ENCODE measurements at places on chromosomes 5 and 9.
A peak's percentile ranks its signal among the peaks of the same experiment; 100 is the strongest.

DNA sequence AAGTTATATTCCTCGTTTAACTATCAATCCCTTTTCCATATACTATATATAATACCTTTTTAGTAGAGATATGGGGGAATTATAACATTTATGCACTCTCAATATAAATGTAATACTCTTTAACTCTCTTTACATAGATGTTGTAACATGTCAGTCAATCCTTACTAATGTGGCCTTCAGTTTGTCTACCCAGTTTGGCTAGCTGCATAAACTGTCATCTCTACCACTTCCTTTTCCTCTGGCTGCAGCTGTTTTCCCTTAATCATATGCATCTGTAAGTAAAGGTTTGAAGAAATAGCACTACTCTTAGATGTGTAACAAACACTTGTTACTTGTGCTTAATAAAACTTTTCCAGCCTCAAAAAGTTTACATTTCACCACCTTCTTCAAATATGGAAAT, 13.4 kb downstream of the ABHD17B start:
- DNase-seq, result no peak

- DNase-seq, result peak; percentile 32
Observed at GRCh38 chr5:72584466-72584865, 77.3 kb upstream of the ZNF366 start.

- peak; percentile 50 for DNase-seq
Observed at GRCh38 chr5:10333154-10334006, 20.1 kb upstream of the MARCHF6 start.

DNA sequence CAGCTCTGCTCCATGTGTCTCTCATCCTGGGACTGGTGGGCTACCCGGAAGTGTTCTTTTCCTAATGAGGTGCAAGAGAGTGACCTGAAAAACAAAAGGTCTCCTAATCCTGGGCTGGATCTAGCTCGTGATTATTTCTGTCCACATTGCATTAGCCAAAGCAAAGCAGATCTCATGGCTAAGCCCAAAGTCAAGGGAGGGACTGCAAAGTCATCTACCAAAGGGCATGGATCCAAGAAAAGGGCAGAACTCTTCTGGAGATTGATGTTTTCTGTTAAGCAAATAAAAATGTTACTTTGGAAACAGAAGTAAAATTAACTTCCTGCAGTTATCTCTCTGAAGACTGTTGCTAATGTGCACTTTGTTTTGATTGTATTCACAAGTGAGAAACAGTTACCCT, 225.2 kb downstream of the CFAP90 start:
- DNase-seq, result no peak

- no peak for DNase-seq
Observed at GRCh38 chr5:113044776-113045465, 68.3 kb downstream of the DCP2 start.

GRCh38 chr5:1177826-1178528, 23.4 kb upstream of the SLC6A19 start:
- DNase-seq, result no peak

DNA sequence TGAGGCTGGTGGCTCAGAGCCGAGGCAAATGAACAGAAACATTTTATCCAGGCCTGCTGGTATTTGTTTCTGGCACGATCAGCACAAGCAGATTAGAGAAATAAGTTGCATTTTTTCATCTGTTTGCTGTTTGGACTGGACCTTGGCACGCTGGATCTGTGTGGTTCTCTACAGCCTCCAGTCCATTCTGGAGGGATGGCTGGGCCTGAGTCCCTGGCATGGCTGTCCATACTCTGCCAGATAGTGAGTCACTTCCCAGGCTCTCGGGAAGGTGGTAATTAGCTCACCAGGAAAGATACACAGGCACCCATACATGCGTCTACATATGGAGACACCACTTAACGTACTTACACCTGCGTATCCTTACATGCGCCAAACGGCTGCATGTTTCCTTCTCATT, 78.6 kb downstream of the SPRY4 start:
- DNase-seq, result peak; percentile 85

GRCh38 chr9:122106576-122106975, 13.5 kb upstream of the TTLL11 start:
- peak; percentile 26 for DNase-seq

DNA sequence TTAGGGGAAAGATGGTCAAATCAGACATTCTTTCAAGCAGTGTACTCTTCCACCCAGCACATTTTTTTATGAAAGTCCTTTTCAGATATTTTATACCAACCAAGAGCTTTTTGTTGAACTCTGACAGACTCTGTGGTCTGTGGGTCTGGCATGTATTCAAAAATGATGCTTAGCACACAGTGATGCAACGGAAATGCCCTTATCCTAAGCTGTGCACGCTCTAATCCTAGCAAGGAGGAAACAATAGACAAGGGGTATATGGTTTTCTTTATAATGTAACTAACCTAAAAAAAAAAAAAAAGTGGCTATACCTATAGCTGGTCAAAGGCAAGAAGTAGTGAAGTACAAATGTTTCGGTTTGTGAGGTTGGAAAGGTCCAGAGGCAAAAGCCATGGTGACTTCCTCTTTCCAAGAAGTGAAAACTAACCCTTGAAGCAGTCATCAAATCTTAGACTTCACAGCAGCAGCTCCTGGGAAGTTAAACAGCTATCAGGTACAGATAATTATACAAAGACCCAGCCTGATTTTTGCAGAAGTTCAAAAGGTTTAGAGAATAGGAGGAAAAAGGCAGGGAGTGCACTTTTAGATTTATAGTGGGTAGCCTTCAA, 82.5 kb downstream of the SEMA6A start:
- peak; percentile 88 for DNase-seq

DNA sequence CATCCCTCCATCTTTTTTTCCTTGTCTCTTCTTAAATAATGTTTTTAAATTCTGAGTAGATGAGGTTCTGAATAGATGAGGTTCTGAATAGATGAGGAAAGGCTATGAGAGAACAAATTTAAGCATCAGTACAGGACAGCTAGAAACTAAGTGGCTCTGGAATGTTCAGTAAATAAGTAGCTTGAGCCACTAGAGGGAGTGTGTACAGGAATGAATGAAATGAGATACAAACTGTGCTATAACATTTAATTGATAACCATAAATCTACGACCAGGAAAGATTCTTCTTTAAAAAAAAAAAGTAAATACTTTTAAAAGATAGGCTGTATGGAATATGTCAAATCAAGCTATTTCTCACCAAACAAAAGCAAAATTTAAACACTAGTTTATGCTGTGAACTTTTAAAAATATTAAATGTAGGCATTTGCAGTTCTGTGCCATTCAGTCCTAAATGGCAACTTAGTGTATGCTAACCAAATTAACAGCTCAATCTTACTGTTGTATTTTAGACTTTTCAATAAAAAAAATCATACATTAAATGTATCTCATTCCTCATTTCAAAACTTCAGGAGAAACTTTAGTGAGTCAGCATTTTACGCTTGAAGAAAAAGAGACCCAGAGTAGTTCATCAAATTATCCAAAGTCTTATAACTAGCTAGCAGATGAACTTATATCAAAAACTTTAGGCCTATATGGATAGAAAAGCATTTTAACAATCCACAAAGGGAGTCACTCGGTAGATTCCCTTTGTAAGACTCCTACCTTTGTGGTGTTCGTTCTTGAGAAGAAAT, 70.4 kb upstream of the SNX2 start:
- DNase-seq, result peak; percentile 61

Measured in EH (cell line).